ENCODE measurements at places on chromosomes 16 and 17. TPM values are rescaled to one million over a fixed set of nuclear protein-coding genes. Genes with fewer than 3 reads are reported as not detected.

GGT6 gene
- 13.0 TPM for total RNA-seq

KRTAP3-1 gene
- total RNA-seq: not detected

NPIPA2 gene
- 0.69 TPM for total RNA-seq

FOXN1 gene
- 0.11 TPM for total RNA-seq

- no peak for DNase-seq
These were observed 13.5 kb upstream of the ZNF689 start for GRCh38 chr16:30623536-30624283.

- no peak for DNase-seq
These were observed 541 bp upstream of the RBBP6 start for GRCh38 chr16:24538756-24539294.

- no peak for DNase-seq
These were observed 12.8 kb downstream of the ATP2A3 start for GRCh38 chr17:3951420-3951819.

GRCh38 chr17:79915850-79916430 is 76.7 kb upstream of the CBX4 start:
- no peak for DNase-seq

- DNase-seq: no peak
These were observed 10.0 kb upstream of the CYTH1 start for GRCh38 chr17:78791840-78792709.

DNA sequence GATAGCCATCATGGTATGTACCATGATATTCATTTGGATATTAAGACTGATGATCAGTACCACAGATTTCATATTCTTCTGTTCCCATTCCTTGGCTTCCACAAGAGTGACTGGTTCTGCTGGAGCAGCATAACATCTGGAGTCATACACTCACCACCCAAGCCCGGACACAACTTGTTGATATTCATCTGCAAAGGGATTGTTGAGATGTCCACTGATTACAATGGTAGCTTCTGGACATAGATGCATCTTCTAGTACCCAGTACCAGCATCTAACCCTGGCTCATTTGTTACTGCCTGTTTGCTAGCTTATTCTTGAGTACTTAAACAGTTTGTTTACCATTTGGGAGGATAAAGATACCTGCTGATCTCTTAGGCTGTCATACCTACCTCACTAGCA is 235.7 kb upstream of the AXIN2 start:
- DNase-seq: no peak

DNA sequence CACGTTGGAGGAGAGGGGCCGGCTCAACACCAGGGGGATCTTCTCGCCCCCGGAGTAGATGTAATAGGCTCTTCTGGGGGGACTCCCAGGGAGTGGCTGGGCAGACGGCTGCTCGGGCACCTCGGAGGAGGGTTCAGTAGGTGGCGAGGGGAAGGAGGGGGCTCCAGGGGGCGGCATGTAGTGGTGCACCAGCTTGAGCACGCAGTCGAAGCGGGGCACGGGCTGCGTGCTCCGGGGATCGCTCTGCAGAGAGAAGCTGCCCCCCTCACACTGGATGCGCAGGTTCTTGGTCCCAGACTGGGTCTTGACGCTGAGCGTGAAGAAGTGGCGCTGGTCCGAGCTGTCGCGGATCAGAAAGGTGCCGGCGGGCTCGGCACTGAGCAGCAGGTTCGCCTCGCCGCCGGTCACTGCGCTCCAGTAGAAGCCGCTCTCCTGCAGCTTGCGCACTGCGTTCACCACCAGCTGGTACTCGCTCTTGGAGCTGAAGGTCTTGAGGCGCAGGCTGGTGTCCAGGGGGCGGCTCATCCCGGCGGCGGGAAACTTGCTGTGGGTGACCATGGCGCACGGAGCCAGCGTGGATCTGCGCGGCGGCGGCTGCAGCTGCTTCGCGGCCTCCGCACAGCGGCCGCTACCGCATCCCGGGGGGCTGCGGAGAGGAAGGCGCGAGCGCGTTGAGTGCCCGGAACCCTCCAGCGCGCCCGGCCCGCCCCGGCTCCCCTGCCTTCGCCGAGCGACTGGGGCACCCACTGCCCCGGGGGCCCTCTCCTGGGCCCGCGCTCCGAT is 1.1 kb downstream of the SOCS3 start:
- no peak for DNase-seq

DNA sequence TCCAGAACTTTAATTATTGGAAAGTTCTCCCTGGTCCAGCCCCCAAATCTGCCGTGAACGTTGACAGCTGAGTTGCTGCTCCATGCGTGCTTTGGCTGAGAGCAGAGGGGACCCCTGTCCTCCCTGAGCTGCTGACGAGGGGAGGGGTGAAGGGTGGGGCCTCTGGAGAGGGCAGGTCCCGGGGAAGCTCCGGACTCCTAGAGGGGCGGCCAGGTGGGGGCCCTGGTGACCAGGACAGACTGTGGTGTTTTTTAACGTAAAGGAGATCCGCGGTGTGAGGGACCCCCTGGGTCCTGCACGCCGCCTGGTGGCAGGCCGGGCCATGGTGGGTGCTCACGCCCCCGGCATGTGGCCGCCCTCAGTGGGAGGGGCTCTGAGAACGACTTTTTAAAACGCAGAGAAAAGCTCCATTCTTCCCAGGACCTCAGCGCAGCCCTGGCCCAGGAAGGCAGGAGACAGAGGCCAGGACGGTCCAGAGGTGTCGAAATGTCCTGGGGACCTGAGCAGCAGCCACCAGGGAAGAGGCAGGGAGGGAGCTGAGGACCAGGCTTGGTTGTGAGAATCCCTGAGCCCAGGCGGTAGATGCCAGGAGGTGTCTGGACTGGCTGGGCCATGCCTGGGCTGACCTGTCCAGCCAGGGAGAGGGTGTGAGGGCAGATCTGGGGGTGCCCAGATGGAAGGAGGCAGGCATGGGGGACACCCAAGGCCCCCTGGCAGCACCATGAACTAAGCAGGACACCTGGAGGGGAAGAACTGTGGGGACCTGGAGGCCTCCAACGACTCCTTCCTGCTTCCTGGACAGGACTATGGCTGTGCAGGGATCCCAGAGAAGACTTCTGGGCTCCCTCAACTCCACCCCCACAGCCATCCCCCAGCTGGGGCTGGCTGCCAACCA is at the start of gene MC1R:
Gene MC1R (plus strand): TSS at position 410 of the 895 bp plus-strand sequence. CDS start 397 bp downstream, at position 807.
- DNase-seq: no peak

Measured in urinary bladder (tissue), 4 donors.